ENCODE measurements at places on chromosomes 6 and 20. TPM values are rescaled to one million over a fixed set of nuclear protein-coding genes. Genes with fewer than 3 reads are reported as not detected.

The TMEM63B gene
- total RNA-seq = 38.6 TPM

The KIAA0408 gene
- 0.29 TPM for total RNA-seq

The RSPO3 gene
- not detected for total RNA-seq

The TCF15 gene
- 0.65 TPM for total RNA-seq

The UNC5CL gene
- total RNA-seq = not detected

The BMP7 gene
- not detected for total RNA-seq

The GSTA3 gene
- total RNA-seq = not detected

The HLA-A gene
- total RNA-seq = 332 TPM

The MYMX gene
- 0.98 TPM for total RNA-seq

The NNAT gene
- total RNA-seq = 5.2 TPM

The PKHD1 gene
- total RNA-seq = not detected

The RAET1L gene
- not detected for total RNA-seq

The SAPCD1 gene
- total RNA-seq = not detected

The SLC17A1 gene
- total RNA-seq = not detected

The OR2B6 gene
- not detected for total RNA-seq

The FAM184A gene
- total RNA-seq = 0.33 TPM

The SIGLEC1 gene
- not detected for total RNA-seq

The GLP1R gene
- not detected for total RNA-seq

The GSTA2 gene
- not detected for total RNA-seq

The IMPG1 gene
- total RNA-seq = 0.29 TPM

The JAG1 gene
- total RNA-seq = 118 TPM

The CSNK2A1 gene
- 118 TPM for total RNA-seq

The FNDC1 gene
- total RNA-seq = under 0.01 TPM

The MICA gene
- total RNA-seq = 47.9 TPM

The TMEM151B gene
- 0.65 TPM for total RNA-seq

The TNNC2 gene
- 0.33 TPM for total RNA-seq

The PREP gene
- total RNA-seq = 22.5 TPM

The KPNA5 gene
- total RNA-seq = 10.7 TPM

The RFX6 gene
- not detected for total RNA-seq

The EBF4 gene
- total RNA-seq = 0.19 TPM

The TMC2 gene
- not detected for total RNA-seq

The RUNX2 gene
- total RNA-seq = under 0.01 TPM

The MDFI gene
- total RNA-seq = 82.3 TPM

The ADAM33 gene
- under 0.01 TPM for total RNA-seq

Data from vein endothelial cell (primary cell).